ENCODE measurements at places on chromosomes 6 and 20.
A peak's percentile ranks its signal among the peaks of the same experiment; 100 is the strongest.

DNA sequence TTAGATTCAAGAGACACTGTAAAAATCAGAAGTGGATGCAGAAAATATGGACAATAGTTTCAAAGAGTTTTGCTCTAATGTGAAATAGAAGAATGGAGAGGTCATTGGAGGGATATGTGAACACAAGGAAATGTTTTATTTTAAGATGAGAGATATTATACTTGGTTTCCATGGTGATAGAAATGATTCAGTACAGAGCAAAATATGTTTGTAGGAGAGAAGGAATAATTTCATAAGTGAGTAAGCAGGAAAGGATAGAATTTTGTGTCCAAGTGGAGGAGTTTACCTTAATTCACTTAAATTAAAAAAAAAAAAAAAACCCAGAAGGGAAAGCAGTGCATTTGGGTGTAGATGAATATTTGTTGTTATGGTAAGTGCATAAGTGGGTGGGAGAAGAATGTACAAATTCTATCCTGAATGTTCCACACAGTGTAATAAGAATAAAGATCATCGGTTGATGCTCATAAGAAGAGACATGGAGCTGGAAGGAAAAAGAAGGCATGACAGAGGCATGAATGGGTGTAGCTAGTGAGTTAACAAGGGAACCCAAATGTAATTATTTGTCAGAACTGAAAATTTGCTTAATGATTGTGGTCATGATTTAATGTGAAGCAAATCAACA lies 688.9 kb upstream of the GJE1 start:
- DNase-seq = no peak

DNA sequence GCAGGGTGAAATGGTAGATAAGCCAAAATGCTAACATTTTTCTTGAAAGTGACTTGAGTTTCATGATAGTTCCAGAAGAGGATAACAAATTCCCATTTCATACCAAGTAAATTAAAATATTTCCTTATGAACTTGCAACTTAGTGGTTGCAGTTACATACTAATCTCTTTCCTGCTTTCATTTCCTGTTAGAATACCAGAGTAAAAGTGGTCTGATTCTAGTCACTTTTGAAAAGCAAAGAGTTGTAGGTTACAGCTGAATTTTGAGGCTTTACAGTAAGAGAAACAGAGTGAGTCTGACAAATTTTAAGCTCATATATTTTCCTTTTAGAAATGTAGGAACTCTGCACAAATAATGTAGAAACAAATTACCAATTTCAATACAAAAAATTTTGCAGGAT lies 117.4 kb downstream of the ZFAND3 start:
- DNase-seq = no peak

DNA sequence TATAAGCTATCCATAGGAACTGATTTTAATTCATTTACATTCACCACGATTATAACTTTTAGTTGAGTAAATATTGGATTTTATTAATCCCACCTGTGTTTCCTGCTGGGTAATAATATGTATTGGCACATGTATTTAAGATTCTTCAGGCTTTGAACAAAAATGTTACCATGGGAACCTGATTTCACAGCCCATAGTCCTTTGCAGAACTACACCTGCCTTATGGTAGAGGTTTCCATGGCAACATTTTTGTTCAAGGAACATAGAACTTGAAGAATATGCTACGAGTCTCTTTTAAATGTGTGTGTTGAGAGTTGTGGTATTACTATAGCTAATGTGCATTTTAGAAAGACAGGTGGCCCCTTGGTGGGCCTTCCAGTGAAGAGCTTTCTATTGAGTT lies 317.4 kb downstream of the SAMD5 start:
- no peak for DNase-seq

DNA sequence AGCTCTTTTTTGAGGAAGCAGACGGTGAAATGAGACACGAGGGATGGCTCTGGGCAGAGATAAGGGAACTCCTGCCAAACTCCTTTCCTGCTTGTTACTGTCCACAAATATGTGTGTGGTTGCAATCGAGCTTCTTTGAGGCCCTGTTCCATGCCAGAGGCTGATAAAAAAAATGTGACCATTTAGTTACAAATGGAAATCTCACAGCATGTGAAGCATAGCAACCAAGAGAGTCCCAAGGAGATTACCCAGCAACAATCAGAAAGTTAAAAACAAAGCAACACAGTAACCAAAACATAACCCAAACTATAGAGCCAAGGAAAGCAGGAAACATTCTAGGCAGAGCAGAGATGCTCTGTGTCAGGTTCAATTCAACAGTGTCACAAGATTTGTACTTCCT lies 35.4 kb upstream of the HMGN3 start:
- no peak for DNase-seq

DNA sequence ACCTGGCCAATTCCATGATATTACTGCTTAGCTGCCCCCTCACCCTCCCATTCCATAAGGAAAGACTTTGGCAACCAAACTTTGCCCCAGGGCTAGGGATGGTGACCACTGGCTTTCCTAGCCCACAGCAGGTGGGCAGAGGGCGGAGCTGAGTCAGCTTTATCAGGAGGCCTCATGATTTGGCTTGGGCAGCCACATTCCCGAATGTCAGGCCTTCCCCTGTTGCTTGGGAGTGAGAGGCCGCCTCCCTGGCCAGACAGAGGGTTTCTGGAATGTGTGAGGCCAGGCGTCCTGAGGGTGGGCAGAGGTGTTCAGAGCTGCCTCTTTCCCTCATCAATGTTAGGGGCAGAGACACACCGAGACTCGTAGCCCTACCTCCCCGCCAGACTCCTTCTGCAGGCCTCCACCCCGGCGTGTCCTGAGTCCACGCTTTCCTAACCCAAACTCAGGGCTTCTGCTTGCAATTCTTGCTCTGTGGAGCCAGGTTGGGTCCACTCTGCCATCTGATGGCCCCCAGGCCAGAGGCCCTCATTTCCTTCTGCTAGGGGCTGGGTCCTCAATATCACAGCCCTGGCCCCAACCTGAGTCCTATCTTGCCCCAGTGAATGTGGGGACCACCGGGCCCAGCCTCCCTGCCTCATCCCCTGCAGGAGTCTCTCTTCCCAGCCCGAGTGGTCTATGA lies 19.3 kb downstream of the UQCC2 start:
- DNase-seq = no peak

- DNase-seq = peak; percentile 76
Measured at GRCh38 chr6:15491255-15491985, 171.4 kb downstream of the DTNBP1 start.

DNA sequence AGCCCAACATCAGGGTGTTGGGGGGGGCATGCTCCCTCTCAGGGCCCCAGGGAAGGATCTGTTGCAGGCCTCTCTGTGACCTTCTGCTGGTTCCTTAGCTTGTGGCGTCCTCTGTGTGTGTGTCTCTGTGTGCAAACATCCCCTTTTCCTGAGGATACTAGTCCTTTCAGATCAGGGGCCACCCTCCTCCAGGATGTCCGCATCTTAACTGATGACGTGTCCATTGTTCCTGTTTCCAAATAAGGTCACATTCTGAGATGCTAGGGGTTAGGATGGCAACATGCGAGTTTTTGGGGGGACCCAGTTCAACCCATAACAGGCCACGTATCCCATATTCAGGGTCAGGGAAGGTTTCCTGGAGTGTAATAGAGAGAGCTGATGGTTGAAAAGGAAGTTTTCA lies 40.9 kb downstream of the GMPR start:
- no peak for DNase-seq

DNA sequence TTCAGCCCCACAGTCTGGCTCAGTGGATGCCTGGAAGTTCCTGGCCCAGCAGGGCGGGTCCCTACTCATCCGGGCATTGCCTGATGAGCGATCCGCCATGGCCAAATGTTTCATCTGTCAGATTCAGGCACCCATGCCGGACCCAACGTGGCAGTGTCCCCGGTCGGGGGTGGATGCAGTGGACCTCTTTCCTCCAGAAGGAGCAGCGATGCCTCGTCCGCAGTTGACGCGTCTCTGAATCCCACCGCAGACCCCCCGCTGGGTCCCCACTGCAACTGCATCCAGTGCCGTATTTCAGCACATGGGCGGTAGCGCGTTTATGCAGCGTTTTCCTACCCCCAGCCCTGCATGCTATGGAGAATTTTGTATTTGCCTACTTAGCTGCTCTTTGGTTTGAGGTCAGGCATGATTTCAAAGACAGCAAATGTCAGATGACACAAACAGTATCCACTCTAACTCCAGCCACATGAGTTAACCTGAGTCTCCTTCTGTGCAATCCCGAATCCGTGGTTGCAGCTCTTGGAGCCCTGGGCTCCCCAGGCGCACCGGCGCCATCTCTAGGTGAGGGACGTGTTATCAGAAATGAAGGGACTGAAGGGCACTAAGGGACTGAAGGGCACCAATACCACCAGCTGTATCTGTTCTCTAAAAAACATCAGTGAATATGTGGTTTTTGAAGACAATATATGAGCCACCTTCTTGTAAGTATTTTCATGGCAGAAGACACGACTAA lies 72.6 kb upstream of the THBS2 start:
- DNase-seq = no peak

DNA sequence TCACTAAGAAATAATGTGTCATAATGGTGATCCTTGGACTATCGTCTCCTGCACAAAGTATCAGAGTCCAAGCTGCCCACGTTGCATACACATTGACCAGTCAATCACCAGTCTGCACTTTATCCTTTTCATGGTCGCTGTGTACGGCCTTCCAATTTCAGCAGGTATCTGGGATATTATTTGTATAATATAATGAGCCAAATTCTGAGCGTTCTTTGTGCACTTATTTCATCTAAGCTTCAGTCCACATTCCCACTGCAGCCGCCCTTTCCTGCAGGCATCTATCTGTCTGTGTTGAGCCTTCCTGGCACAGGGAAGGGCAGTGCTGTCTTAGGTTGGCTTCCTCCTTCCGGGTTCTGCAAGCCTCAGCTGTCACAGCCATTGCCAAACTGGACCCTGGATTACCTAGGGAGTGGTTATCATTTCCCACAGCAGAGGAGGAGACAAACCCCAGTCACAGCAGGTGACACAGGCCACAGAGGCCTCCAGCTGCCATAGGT lies 174.3 kb downstream of the TTLL2 start:
- no peak for DNase-seq

DNA sequence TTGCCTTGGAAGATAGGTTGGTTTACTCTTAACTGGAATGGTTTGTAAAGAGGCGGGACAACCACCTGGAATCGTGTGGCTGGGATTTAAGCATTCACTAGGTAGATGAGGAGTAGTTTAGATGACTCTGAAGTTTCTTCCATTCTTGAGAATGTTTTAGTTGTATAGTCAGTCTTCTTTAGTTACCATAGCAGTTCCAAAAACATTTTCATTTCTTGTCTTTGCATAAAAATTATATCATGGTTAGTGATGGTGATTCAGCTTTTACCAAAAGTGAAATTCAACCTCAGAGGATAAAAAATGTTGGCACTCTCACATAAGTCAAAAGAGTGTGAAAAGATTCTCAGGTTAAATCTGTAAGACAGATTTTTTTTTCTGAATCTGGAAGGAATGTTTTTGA lies 70.3 kb downstream of the SMAP1 start:
- DNase-seq = no peak

GRCh38 chr6:85126485-85127167 lies 323.3 kb upstream of the NT5E start:
- DNase-seq = peak; percentile 5

GRCh38 chr6:122799916-122800686 lies 11.0 kb downstream of the SMPDL3A start:
- DNase-seq = no peak

GRCh38 chr6:2826131-2826530 lies 15.5 kb downstream of the SERPINB1 start:
- DNase-seq = no peak

DNA sequence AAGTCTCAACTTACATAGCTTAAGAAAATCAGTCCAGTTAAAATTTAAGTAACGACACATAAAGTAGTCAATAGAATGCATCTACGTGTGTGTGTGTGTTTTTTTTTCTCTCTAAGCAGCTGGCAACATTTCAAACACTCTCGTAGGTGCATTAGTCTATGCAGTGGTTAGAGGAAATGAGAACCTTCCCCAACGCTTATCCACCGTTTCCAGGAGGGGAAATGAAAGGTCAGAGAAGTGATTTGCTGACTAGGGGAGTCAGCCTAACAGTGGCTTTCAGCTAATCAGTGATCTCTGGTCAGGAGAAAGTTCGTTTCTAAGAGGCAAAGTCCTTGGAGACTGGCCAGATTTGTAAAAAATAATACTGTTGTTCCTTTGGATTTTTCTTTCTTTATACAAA lies 806.6 kb downstream of the C6orf118 start:
- DNase-seq = no peak

- no peak for DNase-seq
Measured at GRCh38 chr6:168016721-168017525, 19.5 kb downstream of the KIF25 start.

GRCh38 chr6:18350271-18350670 lies 36.9 kb upstream of the RNF144B start:
- DNase-seq = no peak

- no peak for DNase-seq
Measured at GRCh38 chr20:60043435-60043834, 85.2 kb downstream of the CDH26 start.

GRCh38 chr6:158496700-158497099 lies 63.2 kb upstream of the TMEM181 start:
- no peak for DNase-seq

DNA sequence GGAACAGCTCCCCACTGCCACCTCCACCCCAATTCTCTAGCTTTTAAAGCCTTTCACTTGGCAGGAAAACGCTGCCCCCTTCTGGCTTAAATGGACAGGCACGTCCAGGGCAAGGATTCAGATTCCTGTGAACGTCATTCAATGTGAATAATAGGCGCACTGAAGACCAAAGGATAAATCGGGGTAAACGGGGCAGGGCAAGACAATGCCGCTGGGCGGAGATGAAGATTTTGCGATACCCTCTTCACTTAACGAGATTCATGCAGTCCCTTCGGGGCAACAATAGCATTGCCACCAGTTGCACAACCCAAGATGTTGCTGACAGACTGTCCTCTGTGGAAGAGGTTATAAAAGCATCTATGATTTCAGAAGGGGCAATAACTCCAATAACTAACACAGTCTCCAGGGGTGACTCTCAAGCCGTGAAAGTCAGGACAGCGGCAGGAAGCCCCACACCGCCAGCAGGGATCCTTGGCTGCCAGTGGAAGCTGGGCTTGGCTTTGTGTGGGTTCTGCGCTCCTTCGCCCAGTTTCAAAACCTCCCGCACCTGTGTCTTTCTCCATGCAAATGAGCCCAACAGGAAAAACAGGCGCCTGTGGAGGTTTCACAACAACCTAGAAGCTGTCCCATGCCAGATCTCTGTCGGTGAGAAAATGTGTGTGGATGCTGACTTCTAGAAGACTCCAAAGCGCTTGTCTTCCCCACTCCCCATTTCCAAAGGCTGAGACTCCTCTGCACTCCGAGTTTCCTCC lies 291.8 kb downstream of the BMP7 start:
- peak; percentile 15 for DNase-seq

- no peak for DNase-seq
Measured at GRCh38 chr6:71222671-71223070, 65.9 kb upstream of the OGFRL1 start.
